Right ventricle myocardium inferior (tissue), 1 donor: ENCODE measurements at places on chromosomes 16 and 17.

DNA sequence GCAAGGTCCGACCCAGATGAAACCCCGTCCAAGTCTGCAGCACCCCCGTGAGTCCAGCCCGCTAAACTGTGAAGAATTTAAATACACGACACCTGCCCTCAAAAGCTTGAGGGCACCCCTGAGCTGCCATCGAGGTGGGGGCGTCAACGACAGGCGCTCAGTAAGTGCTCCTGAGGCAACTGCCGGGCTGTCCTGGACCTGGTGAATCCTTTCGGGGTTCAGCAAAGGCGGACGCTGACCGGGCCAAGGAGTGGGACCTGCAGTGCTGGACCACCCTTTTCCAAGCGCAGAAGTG, 512 bp upstream of the ENDOV start:
- DNase-seq, result no peak

DNA sequence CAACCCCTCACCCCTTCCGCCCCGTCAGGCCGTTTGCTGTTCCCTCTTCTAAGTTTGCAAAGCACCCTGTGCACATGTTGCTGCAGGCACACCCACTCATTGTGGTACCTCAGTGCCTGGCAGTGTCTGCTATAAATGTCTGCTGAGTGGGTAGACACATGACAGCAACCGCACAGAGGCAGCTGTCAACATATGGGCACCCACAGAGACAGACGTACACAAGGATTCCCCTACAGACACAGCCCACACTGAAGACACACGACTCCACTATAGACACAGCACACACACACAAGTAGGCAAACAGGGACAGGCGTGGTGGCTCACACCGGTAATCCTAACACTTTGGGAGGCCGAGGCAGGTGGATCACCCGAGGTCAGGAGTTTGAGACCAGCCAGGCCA, 17.8 kb upstream of the CRK start:
- DNase-seq, result no peak

- DNase-seq, result no peak
Observed at GRCh38 chr17:2849327-2849670, 53.1 kb downstream of the RAP1GAP2 start.

DNA sequence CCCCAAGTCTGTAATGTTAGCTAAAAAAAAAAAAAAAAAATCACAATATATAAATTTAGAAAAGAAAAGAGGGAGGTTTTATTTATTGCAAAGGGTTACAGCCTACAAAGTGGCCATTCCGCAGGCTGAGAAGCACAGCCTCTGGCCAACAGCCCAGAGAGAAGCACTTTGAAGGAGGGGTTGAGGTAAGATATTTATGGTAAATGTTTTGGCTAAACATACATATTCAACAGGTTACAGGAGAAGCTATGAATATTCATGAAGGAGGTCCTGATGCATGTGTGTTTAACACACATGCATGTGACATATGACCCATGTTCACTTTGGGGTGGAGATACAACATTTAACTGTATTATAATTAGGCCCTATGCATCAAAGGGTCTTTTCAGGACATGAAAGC, 158.5 kb downstream of the TMEM114 start:
- no peak for DNase-seq

DNA sequence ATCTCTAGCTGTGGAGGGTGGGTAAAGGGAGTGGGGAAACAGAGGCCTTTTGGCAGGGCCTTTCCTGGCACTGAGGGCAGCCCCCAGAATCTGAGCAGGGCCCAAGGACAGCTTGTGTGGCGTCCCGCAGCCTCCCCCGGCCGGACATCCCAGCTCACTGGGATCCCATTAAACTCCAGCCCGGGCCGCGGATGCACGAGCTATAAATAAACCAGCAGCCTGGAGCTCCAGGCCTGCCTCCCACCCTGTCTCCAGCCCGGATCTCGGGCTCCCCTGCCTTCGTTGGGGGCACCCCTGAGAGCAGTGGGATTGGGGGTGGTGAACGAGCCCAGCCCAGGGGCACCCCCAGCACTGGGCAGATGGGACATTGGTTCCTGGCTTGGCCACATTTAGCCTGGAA, 13.8 kb upstream of the AATK start:
- DNase-seq, result no peak

DNA sequence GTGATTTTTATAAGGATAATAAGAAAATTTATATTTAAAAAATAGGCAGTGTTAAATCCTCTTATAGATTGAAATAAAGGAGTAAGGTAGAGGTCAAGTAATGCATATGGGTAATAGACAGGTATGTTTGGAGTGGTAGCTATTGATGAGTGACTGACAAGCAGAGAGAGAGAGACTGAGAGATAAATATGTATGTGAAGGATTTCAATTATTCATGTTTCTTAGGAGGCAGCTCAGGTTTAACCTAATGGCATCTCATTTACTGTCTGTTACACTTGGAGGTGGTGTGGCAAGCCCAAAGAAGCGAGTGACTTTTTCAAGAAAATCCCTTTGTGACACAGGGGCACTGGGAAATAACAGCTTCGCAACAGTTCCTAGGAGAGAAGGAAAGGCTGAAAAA, 120.2 kb downstream of the KIF2B start:
- DNase-seq, result no peak

DNA sequence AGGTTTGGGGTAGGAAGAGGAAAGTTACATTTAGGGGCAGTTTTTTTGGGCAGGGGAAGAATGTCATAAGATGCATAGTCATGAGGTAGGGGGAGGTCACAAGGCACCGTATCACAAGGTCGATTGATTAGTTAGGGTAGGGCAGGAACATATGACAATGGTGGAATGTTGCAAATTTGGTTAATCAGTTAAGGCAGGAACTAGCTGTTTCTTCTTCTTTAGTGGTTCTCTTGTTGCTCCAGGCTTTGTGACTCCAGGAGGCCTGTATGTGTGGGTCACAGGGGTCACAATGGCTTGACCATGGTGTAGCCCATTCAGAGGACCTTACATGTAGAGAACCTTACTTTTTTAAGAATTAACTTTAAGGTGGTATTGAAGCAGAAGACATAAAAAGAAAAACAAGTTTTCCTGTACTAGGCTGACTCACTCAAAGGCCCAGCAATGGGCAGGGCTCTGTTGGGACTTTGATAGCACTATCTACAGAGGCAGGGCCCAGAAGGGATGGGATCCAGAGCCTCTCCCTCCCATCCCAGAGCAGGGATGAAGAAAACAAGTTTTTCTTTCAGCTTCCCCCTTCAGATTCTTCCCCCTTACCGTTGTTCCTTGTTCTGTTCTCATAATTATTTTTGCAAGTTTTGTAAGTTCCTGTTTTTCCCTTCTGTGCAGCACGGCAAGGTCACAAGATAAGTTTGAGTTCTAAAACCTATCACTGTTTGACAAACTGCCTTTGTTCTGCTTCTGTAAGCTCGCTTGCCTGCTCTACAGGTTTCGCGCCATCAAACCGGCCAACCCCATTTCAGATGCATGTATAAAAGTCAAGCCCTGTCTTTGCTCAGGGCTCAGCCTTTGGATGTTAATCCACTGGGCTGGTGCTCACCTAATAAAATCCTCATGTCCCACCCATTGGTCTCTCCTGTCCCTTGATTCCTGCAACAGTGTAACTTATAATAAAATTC, 45.8 kb upstream of the ATF7IP2 start:
- DNase-seq, result no peak

DNA sequence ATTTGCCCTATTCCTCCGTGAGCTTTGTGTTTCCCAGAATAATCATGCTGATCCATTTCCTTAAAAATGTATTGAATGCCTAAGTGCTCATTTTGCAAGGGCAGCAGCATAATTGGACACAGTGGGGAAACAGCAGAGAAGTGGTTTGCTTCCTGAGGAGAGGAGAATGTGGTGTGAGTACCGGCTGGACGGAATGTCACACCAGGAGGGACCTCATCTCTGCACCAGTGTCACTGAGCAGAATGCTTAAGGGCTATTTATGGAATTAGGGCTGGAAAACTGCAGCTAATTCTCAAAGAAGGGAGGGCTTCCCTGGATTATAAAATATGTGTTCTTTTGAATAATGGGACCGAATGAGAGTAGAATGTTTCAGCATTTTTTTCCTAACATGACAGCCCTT, 1100.6 kb upstream of the RBFOX1 start:
- DNase-seq, result no peak

DNA sequence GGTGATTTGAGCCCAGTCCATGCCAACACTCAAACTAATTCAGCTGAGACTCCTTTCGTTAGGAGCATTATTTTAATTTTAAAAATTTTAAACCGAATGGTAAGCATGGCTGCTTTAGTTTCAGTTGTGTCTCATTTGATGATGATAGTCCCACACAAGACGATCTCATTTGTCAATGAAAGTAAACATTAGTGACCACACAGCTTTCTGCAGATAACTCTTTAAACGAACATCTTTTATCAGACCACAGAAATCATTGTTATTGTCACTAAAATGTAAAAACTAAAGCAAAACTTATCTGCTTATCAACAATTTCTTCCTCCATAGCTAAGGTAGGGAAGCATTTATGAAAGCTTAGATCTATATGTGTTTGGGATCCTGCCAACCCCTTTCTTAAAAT, 382.2 kb downstream of the ZFHX3 start:
- no peak for DNase-seq

GRCh38 chr16:58466396-58466795, 33.5 kb upstream of the NDRG4 start:
- no peak for DNase-seq

DNA sequence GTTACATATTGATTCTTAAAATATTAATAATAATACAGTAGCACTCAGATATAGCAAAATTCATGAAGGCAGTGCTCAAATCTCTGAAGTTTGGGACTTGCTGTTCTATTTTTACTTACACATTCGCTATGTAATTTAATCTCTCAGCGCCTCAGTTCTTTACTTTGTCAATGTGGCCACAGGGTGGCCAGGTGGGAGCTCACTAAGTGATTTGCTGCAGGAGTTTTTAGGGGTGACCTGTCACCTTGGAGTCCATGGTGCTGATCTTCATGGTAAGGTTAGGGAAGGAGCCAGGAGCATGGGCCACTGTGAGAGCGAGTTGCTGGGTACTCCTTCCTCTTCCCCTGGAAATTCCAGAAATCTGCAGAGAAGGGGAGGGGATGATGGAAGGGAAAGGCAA, 28.1 kb downstream of the VWA3A start:
- DNase-seq, result no peak

DNA sequence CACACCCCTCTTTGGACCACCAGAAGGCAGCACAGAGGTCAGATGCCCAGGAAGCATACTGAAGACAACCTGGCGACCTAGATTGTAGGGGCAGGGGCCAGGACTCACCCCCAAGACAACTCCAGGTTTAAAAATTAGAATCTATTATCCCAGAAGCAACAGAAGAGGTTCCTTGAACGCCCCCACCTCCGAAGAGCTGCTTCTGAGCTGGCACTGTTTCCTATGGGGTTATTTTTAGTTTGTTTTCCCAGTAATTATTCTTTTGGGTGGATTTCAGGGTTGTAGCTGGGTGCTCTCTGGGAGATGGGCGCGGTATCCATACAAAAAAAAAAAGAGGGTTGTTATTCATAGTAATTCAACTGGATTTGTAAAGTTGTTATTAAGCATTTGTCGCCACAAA, 10.4 kb upstream of the TMEM132E start:
- no peak for DNase-seq

GRCh38 chr16:88442727-88443576, 10.1 kb upstream of the ZFPM1 start:
- DNase-seq, result peak; percentile 87

- no peak for DNase-seq
Observed at GRCh38 chr17:72699545-72699944, 392.9 kb downstream of the SLC39A11 start.

DNA sequence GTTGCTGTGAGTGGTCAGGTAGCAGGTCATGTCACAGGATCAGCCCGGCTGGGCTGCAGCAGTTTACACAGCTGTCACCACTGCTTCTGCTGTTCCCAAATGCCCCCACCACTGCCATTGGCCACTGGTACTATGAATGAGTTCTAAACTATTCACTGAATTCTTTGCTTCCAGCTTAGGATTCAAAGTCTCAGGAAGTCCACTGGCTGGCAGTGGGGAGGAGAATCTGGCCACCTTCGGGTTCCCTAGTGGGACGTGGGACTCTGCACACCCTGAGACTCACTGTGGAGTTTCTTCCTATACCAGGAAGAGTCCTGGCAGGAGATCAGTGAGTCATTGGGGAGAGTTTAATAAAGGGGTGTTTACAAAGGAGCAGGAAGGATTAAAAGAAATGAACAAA, 6.9 kb downstream of the MT1X start:
- DNase-seq, result no peak

DNA sequence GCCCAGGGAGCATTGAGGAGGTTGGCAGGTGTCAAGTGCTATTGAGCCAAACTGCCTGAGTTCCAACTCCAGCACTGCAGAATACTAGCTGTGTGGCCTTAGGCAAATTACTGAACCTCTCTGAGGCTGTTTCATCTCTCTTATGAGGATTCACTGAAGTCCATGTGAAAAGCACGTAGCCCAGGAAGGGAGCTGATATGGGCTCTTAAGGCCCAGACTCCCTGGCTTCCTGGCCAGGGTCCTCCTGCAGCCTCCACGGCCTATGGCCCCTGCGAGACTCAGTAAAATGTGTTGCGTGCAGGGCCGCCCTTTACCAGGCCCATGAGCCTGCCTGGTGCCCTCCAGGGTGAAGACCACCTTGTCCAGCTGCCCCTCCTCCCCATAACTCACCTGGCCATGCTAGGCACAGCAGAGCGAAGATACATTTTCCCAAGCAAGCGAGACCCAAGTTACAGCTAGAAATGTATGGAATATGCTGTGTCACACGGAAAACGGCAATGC, 133.7 kb upstream of the TNRC6C start:
- no peak for DNase-seq

DNA sequence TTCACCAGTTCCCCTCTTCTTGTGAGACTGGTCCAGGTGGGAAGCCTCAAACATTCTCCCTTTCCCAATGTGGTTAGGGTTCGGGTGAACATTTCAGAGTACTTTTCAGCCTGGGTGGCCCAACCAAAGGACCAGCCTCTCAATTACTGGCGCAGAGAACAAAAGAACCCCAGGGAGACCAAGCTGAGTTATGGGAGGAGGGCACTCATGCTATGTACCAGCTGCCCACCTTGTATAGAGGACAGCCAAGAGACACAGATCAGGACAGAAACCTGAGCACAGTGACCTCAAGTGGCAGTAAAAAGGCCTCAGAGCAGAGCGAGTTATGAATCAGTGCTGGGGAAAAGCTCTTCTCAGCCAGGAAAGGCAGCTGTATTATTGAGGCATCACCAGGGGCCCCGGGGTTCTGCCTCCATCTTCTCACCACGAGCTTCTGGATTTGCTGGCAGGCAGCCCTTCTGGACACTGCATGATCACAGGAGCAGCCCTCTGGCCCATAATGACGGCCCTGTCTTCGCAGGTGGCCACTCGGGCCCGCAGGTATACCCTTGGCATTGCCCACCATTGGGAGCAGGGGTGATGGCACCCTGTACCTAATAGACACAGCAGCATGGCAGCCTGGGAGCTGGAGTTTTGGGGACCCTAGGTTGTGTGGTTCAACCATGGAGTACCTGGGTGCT, 3.8 kb downstream of the G6PC3 start:
- no peak for DNase-seq

DNA sequence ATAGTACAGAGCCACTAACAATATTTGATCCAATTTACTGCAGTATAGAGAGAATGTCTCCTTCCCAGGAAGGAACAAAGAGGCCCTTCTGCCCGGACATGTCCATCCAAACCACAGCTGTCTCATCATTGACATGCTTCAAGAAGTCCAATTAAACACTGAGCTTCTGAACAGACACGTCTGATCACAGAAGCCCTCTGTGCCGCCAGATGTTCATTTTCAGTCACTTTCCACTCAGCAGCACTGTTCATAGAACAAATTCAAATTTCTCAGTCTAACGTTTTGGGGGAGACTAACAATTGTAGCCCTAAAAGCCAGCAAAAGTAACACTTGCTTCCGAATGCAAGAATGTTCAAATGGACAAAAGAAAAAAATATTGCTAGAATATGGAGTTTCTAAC, 15.3 kb downstream of the ZC3H7A start:
- no peak for DNase-seq
